NCI-H2171 (cell line): ENCODE measurements at places on chromosomes 12 and 14.

DNA sequence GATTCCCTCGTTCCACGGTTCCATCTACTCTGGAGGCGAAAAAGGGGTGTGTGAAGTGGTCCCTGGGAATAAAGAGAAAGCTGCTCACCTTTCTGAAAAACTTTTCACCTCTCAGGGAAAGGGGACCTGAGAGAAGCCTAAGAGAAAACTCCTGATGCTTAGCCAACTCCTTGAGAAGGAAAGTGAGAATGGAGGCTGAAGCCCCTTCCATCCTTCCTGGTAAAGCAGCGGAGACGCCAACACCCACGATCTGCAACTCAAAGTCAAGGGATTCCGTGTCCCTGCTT, 110.0 kb downstream of the ARF6 start:
- no peak for DNase-seq

DNA sequence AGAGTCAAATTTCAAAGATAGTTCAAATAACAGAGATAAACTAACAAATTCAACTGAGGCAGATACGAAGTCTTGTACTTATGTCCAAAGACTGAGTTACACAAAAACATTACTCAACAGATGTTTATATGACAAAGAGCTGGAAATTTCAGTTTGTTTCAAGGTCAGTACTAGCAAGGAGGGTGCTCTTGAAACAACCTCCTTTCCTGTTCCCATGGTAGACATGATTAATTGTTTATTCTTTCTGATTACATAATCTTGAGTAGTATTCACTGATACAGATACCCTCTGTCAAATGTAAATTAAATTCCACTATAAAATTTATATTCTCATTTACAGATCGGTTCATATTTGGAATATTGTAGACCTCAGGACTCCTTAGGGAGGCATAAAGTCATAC, 23.4 kb downstream of the TSPAN8 start:
- no peak for DNase-seq

DNA sequence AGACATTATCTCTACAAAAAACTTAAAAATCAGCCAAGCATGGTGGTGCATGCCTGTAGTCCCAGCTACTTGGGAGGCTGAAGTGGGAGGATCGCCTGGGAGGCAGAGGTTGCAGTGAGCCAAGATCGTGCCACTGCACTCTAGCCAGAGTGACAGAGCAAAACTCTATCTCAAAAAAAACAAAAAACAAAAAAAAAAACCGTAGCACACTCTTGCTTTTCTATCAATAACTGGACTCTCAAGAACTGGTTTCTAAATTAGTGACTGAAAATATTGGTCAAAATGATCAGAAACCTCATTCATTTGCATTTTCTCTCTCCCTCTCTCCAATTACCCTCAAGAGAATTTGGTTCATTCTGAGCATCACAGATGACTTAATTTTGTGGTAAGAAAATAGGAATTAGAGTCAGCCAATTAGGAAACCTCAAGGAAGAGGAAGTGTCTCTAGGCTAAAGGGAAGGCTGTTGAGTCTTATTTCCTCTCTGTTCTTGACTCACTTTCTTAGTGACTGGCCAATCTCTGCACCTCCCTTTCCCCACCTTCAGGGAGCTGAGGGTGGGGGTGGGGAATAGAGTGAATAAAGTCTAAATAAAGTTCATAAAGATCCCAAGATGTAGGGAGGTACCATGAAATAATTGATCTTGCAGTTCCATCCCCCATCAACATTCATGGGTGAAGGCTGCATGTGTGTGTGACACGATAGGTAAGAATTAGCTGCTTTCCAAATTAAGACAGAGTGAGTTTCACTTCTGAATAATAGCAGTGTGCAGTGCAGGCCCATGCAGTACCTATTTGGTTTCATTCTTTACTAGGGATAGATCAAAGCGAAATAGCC, 6.8 kb upstream of the PSMA6 start:
- DNase-seq = no peak

- no peak for DNase-seq
Observed at GRCh38 chr12:60539592-60539991, 943.8 kb downstream of the SLC16A7 start.

DNA sequence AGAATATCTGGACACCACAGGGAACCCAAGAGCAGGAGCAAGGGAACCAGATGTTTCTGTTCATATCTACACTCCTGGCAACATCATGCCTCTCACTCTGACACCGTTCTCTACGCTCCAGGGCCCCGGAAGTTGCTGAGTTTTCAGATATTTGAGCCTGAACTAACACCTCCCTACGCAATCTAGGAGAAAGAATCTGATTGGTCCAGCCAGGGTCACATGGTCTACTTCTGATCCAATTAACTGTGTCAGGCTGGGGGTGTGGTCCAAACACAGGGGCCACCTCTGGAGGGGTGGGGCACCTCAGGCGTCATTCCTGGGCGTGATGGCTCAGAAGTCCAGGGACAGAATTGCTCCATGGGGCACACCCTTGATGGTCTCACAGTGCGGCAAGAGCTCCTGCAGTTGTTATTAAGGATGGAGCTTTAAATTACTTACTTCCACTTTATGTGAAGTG, 165.5 kb downstream of the PTPN11 start:
- DNase-seq = no peak

- DNase-seq = no peak
Observed at GRCh38 chr14:91780452-91780851, 48.6 kb upstream of the CATSPERB start.
